Sciatic nerve (tissue), 2 donors: ENCODE measurements at places on chromosomes 3 and 15. TPM values are rescaled to one million over a fixed set of nuclear protein-coding genes. Genes with fewer than 3 reads are reported as not detected.

DNA sequence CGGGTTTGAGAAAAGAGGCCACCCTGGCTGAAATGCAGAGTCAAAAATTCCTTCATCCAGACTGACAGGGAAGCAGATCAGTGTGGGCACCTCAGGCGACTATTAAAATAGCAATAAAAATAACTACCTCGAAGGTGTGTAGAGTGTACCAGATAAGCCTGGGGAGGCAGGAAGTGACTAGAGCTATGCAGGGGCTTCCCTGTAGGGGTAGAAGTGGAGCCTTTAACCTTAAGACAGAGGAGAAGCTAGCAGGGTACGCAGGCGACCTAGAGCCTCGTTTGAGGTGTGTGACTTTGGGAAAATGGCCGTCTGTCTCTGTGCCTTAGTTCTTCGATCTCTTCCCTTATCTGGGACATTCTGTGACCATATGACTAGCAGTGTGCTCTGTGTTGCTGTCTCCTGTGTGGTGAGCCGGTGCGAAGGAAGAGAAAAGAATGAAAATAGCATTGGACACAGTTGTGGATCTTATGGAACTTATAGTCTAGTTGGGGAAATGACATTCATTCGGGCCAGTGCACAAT, 17.6 kb downstream of the BHLHE40 start:
- peak; percentile 31 for DNase-seq

DNA sequence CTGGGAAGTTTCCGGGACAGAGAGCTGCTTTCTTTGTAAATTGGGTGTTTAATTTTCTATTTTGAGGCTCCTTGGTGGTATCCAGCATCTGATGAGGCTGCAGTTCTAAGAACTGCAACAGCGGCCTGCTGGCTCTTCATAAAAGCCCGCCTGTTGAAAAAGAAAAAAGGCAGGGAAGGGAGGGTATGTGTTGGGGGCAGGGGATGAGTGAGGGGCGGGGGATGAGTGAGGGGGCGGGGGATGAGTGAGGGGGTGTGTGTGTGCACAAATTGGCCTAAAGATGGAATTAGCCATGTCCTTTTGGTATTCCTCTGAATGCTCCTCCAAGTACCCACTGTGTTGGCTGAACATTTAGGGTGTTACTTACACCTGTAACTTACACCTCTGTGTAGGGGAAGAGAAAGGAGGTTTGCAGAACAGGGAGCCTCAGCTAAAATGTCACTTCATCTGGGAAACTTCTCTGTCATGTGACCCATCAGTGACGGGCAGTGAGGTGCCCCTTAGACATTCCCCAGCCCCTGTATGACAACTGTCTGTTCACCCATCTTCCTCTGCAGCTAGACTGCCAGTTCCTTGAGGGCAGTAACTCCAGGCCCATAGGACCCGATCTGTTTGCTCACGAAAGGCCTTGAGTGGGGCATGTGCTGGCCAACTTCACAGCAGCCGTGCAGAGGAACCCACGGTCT, 57.6 kb downstream of the LRIG1 start:
- no peak for DNase-seq

GRCh38 chr3:9627901-9628633, 21.2 kb upstream of the MTMR14 start:
- DNase-seq = no peak

DNA sequence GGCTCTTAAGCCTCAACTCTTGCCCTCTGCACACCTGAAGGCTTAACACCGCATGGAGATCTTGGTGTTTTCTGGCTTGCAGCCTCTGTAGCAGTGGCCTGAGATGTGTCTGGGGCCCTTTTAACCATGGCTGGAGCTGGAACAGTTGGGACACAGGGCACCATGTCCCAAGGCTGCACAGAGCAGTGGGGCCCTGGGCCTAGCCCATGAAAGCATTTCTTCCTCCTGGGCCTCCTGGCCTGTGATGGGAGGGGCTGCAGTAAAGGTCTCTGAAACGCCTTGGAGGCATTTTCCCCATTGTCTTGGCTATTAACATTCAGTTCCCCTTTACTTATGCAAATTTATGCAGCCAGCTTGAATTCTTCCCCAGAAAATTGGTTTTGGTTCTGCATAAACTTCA, 735.5 kb upstream of the ALCAM start:
- no peak for DNase-seq

GRCh38 chr3:42815826-42816225, 6.6 kb downstream of the ACKR2 start:
- no peak for DNase-seq

DNA sequence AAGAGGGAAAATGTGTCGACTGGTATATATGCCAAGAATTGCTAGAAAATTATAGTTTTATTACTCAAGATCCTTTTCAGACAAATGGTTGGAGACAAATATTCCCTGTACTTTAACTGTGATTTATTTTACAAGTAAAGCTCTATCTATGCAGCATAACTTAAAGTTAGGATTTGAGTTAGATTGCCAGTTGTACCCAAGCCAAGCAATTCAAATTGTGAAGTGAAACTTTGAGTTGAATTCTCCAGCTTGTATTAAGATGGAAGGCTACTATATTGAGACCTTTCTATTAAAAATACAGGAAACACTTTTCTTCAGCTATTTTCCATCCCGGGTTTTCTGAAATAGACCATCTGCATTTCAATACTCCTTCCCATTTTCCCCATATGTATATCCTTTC, 333.1 kb upstream of the RBMS3 start:
- no peak for DNase-seq

The ASB14 gene
- not detected for total RNA-seq

The HOMER2 gene
- total RNA-seq = 13.2 TPM
